Right renal pelvis (tissue), 4 donors: ENCODE measurements at places on chromosomes 1 and 21. TPM values are rescaled to one million over a fixed set of nuclear protein-coding genes. Genes with fewer than 3 reads are reported as not detected.

PWP2 gene
- 4.9 TPM for polyA plus RNA-seq

DNA sequence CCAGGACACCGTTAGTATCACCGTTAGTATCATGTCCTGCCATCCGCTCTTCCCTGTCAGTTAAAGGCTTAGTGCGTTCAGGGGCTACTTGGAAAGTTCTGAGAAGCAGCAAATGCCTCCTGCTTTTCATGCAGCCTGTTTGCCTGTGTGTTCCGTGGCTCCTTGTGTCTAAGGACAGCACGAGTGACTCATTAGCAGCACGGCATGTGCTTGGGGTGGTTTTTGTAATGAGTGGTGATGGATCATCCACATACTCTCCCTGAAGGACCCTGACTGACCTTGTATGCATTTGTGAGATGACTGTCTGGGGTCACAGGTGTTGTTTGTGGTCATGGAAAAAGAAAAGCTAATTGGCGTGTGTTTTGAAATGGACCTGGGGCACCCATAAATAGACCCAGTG is 221.9 kb downstream of the PBX1 start:
- DNase-seq, result no peak

DNA sequence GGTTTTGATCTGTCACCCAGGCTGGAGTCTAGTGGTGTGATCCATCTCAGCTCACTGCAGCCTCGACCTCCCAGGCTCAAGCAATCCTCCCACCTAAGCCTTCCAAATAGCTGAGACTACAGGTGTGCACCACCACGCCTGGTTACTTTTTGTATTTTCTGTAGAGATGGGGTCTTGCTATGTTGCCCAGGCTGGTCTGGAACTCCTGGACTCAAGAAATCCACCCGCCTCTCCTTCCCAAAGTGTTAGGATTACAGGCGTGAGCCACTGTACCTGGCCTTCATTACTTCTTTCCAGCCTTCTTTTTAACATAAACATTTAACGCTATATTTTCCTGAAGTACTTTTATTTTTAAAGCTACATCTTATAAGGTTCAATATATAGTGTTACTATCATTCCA is 18.4 kb upstream of the HMGCL start:
- no peak for DNase-seq

DNA sequence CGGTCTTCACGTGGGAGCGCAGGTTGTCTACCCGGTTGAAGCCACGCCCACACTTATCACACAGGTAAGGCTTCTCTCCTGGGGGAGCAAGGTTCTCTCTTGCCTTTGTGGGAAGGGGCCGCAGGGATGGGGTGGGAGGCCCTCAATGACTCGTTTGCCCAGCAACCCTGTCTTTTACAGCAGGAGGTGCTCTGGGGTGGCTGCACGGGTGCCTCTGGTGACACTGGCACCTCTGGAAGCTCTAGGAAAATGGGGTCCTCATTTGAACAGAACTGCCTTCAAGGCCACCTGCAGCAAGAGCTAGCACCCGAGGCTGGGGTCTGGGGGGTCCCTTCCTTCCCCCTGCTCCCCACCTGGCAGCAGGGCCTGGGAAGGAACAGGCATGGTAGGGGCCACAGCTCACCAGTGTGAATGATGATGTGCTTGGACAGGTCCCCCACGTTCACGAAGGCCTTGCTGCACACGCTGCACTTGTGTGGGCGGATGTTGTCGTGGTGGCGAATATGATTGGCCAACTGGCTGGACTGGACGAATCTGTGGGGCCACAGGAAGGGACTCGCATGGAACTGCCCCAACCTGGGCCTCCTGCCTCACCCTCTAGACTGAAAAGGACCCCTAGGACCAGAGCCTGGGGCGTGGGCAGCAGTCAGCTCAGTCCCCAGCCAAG is 33.1 kb downstream of the ZBTB17 start:
- DNase-seq, result no peak

PDXK gene
- polyA plus RNA-seq, result 75.1 TPM

PTPRF gene
- 222 TPM for polyA plus RNA-seq

GRCh38 chr1:30840904-30841598 is 67.5 kb downstream of the SDC3 start:
- DNase-seq, result no peak

GRCh38 chr21:42567861-42568260 is 54.2 kb downstream of the SLC37A1 start:
- DNase-seq, result no peak

GRCh38 chr1:179870870-179871269 is 6.7 kb downstream of the TOR1AIP2 start:
- no peak for DNase-seq

UBL4B gene
- polyA plus RNA-seq, result not detected

DNA sequence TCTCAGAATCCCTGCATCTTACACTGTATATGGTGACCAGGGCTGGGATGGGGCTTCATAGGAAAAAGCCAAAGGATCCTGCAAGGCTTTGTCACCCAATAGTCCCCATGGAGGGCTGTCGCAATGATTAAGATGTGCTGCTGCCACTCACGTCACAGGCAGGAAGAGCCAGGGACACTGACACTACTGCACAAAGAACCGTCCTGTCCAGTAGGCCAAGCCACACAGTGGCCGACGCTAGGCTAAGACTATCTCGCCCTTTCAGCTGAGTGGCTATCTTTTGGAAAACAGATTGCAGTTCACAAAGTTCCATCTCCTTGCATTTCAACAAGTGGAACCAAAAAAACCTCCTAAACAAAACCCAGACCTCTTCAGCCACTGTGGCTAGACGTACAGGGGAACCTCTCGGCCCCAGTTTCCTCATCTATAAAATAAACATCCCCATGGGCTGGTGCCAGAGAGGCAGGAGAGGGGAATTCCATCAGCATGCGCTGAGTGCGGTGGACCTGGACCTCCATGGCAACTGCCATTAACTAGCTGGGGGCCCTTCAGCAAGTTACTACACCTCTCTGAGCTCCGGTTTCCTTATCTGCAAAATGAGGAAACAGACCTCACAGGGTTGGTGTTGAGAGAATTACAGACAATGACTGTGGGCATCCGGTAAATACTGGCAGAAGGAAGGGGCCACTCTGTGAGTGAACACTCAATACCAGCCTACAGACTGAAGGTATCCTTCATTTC is 8.7 kb downstream of the CAPZB start:
- no peak for DNase-seq

CCDC27 gene
- polyA plus RNA-seq, result 0.22 TPM

OR2T11 gene
- not detected for polyA plus RNA-seq

DNA sequence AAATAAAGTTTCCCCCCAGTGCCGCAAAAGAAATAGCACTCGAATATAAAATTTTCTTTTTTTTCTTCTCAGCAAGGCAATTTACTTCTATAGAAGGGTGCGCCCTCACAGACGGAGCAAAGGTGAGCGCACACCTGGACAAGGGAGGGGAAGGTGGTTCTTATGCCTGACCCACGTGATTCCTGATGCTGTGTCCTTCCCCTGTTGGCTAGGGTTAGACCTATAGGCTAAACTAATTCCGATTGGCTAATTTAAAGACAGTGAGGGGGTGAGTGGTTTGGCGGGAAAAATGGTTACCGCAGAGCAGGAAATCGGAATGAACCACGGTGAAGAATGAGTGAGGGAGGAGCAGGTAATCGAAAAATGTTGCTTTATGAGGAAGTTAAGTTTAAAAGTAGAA is 607 bp upstream of the FAAH start:
- DNase-seq, result no peak
